EH (cell line): ENCODE measurements at places on chromosomes 7 and 10.
A peak's percentile ranks its signal among the peaks of the same experiment; 100 is the strongest.

- DNase-seq = no peak
Observed at GRCh38 chr10:5428133-5428532, 15.8 kb downstream of the NET1 start.

- DNase-seq = peak; percentile 35
Observed at GRCh38 chr10:113609704-113610108, 54.1 kb downstream of the NRAP start.

GRCh38 chr10:104707602-104708459, 66.7 kb downstream of the SORCS3 start:
- DNase-seq = no peak

DNA sequence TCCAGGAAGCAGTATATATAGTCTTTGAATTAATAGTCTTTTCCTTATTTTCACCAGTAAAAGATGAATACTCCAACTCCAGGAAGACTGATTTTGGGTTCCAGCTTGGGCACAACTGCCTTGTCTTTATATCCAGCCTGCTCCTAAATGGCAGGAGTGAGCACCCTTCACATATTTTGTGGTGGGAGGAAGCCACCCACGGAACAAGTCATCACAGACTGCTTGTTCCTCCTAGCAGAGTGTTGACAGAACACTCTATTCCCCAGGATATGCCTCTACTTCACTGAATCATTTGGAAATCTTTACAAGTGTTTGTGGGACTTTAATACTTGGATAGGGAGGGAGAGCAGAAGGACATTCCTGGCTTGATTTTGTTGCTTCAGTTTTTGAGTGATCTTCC, 31.7 kb downstream of the ITPRID1 start:
- no peak for DNase-seq

GRCh38 chr7:94893661-94894060, 13.7 kb upstream of the PPP1R9A start:
- no peak for DNase-seq

DNA sequence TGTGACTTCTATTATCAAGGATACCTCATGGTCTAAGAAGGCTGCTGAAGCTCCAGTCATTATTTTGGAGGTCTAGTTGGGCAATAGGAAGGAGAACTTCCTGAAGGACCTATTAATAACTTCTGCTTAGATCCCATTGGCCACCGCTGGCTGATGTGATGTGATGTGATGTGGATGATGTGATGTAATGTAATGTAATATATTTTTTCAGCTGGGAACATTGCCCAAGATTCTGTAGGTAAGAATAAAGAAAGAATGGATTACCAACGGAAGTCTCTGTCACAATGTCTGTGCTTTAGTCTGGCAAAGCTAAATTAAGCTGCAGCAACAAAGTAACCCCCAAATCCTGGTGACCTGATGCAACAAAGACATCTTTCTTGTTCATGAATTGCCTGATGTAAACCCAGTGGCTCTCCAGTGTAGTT, 233.7 kb downstream of the PTEN start:
- DNase-seq = no peak

GRCh38 chr7:103594186-103594585, 148.2 kb upstream of the SLC26A5 start:
- peak; percentile 13 for DNase-seq

- DNase-seq = peak; percentile 59
Observed at GRCh38 chr7:130758429-130759056, 24.5 kb upstream of the KLF14 start.

- DNase-seq = peak; percentile 69
Observed at GRCh38 chr10:102542800-102543418, 39.1 kb downstream of the SUFU start.

- DNase-seq = no peak
Observed at GRCh38 chr7:29924684-29925083, 64.9 kb downstream of the SCRN1 start.

GRCh38 chr10:42933448-42934340, 143.2 kb upstream of the RET start:
- DNase-seq = no peak

GRCh38 chr10:63711361-63711760, 190.2 kb downstream of the REEP3 start:
- no peak for DNase-seq

DNA sequence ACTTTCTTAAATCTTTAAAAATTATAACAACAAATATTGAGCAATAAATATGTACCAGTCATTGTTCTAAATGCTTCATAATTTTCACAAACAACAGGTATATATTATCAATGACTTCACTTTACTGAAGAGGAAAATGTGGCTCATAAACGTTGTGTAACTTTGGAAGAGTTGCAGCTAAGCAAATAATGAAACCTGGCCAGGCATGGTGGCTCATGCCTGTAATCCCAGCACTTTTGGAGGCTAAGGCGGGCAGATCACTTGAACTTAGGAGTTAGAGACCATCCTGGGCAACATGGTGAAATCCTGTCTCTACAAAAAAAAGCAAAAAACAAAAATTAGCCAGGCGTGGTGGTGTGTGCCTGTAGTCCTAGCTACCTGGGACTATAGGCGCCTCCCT, 71.9 kb upstream of the AMPH start:
- no peak for DNase-seq

GRCh38 chr7:38171623-38172391, 6.2 kb upstream of the STARD3NL start:
- no peak for DNase-seq

DNA sequence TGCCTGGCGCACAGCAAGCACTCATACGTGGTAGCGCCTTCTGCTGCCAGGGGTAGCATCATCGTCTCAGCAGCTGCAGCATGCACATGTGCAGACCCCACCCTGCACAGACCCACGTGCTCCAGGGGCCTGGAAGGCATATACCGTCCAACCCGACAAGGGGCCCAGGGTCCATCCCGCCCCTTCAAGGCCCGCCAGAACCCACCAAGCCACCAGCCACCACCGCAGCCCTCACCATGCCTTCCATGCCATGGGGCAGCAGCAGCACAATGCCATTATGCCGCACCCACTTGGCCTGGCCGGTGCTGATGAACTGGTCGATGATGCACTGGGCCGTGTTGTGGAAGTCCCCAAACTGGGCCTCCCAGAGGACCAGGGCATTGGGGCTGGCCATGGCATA, 22.7 kb downstream of the OGDHL start:
- DNase-seq = no peak

DNA sequence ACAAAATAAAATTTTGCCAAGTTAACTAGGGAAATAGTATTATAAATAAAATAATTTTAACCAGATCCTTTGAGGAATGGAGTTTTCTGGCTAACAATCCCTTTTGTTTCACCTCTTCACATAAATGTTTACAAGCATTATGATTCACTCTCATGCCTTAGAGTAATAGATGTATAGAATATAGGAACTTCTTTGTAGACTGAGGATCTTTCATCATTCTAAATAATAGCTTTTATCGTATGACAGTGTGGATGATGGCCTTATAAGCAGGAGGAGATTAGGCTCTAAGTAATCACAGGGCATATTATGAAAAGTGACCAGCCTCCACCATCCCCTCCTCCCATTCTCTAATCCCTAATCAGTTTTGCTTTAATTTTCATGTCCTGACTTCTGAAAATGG, 13.5 kb downstream of the ING3 start:
- DNase-seq = no peak
